ENCODE measurements at places on chromosomes 1 and 21. TPM values are rescaled to one million over a fixed set of nuclear protein-coding genes. Genes with fewer than 3 reads are reported as not detected.

TMCC2 gene
- total RNA-seq, result 3.5 TPM

PLA2G2A gene
- not detected for total RNA-seq

TNFRSF9 gene
- not detected for total RNA-seq

CD1D gene
- total RNA-seq, result not detected

FAM3B gene
- not detected for total RNA-seq

FAM43B gene
- total RNA-seq, result 0.16 TPM

SLAMF9 gene
- not detected for total RNA-seq

RNF223 gene
- not detected for total RNA-seq

AMY1A gene
- not detected for total RNA-seq

SPATA17 gene
- total RNA-seq, result 1.3 TPM

TNFRSF18 gene
- total RNA-seq, result not detected

KCNA3 gene
- total RNA-seq, result 0.36 TPM

KPRP gene
- not detected for total RNA-seq

CLDN17 gene
- total RNA-seq, result not detected
